HCT116 (cell line): ENCODE measurements at places on chromosomes 7 and 10. TPM values are rescaled to one million over a fixed set of nuclear protein-coding genes. Genes with fewer than 3 reads are reported as not detected.

Gene OR13A1
- not detected for total RNA-seq

Gene PHKG1
- total RNA-seq = 1.1 TPM

Gene CTTNBP2
- total RNA-seq = 5.4 TPM

Gene TUBAL3
- total RNA-seq = 0.98 TPM

Gene TPK1
- 5.4 TPM for total RNA-seq

Gene AGR2
- 0.93 TPM for total RNA-seq

Gene OR6V1
- total RNA-seq = not detected

Gene PLA2G12B
- not detected for total RNA-seq

DNA sequence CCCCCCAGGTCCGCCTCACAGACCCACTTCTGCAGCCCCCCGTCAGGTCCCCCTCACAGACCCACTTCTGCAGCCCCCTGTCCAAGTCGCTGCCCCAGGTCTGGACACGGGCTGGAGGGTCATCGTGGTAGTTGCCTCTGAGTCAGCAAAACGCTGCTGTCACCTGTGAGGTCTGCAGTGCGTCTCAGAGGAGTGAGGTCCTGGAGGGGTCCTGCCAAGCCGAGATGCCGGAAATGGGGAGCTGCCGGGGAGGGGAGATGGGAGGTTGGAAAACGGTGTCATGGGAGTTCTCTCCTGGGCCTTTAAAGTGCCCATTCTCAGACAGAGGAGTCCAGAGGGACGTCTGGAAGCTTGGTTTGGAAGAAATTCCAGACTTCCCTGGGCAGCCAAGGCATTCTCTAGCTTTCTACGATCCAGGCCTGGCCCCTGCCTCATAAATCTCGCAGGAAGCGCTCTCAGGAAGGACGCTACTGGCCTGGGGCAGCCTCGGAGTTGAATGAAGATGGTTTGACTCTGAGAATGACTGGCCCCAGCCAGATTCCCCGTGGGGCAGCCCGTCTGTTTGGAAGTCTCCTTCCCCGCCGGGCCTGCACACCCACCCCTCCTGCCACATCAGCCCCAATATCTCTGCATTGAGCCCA is 38.7 kb downstream of the CALML3 start:
- H3K27me3 ChIP-seq = no peaks in the 10 kb centered on the region
- no peak for DNase-seq
- no peaks in the 10 kb centered on the region for H3K36me3 ChIP-seq
- H3K4me1 ChIP-seq = peaks cover 6% of the 10 kb centered on the region; the same call in 1 of the 2 replicates

DNA sequence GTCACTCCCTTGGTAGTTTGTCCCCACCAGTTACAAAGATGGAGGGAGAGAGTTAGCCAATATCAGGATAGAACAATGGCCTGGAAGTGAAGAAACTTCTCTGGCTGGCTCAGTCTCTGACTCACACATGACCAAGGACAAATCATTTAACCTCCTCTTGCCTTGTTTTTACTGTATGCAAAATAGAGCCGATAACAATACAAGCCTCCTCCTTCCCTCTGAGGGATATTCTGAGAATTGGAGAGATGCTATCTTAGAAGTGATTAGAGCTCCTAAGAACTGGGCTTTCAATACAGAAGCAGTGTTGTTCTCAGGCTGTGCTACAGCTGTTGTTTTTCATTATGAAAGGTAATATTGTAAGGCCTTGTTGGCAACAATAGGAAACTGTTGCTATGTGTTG is 87.7 kb upstream of the EGR2 start:
- H3K36me3 ChIP-seq = no peaks in the 10 kb centered on the region
- no peak overlapping the region for H3K27ac ChIP-seq
- DNase-seq = no peak
- no peaks in the 10 kb centered on the region for H3K4me1 ChIP-seq

DNA sequence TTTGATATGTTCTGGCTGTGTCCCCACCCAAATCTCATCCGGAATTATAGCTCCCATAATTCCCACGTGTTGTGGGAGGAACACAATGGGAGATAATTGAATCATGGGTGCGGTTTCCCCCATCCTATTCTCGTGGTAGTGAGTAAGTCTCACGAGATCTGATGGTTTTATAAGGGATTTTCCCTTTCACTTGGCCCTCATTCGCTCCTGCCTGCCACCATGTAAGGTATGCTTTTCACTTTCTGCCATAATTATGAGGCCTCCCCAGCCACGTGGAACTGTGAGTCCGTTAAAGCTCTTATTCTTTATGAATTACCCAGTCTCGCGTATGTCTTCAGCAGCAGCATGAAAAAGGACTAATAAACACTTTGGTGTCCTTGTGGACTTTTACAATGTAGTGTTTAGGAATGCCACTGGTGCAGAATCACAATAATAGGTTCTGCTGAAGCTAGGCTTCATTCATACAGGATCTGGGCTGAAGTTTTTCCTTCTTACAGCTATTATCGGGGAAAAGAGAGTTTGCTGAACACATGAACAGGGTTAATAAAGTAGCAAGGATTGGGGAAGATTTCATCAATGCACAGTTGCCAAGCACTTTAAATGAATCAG is 74.3 kb downstream of the CPED1 start:
- H3K27me3 ChIP-seq = no peaks in the 10 kb centered on the region
- no peak overlapping the region for H3K4me3 ChIP-seq
- H3K4me1 ChIP-seq = no peaks in the 10 kb centered on the region
- no peak overlapping the region for H3K27ac ChIP-seq
- no peak for DNase-seq
- H3K36me3 ChIP-seq = no peaks in the 10 kb centered on the region

DNA sequence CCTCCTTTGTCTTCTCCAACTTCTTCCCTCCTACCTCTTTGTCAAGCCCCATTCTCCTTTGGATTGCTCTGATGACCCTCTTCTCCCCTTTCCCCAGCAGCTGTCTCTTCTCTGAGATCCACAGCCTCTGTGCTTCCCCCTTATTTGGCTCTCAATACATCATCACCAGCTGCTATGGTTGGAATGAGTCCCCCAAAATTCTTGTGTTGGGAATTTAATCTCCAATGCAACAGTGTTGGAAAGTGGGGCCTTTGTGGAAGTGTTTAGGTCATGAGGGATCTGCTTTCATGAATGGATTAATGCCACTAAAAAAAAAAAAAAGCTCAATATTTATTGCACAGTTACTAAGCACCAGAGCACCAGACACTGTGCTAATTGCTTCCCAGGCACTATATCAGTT is 39.2 kb upstream of the FRMD4A start:
- H3K4me3 ChIP-seq = no peak overlapping the region
- no peak overlapping the region for H3K27ac ChIP-seq
- H3K36me3 ChIP-seq = no peaks in the 10 kb centered on the region
- H3K4me1 ChIP-seq = no peaks in the 10 kb centered on the region
- peaks cover 57% of the 10 kb centered on the region for H3K27me3 ChIP-seq

DNA sequence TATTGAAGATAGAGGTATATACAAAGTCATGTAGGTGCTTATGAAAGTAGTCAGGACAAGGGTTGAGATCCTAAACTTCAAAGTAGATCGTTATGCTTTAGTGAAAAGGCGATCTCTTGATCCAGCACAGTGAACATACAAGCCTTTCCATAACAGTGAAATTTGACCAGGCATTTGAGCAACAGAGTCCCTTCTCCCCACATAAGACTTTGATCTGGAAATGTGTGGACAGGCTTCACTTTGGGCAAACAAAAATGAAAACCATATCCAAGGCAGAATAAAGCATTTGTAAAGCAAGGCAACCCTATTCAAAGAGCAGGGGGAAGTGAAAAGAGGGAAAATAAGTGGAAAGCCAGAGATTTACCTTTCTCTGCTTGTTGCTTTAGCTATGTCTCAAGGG is 311.9 kb upstream of the SORCS1 start:
- no peaks in the 10 kb centered on the region for H3K36me3 ChIP-seq
- no peaks in the 10 kb centered on the region for H3K4me1 ChIP-seq
- no peak overlapping the region for H3K4me3 ChIP-seq
- H3K27me3 ChIP-seq = no peaks in the 10 kb centered on the region
- no peak overlapping the region for H3K27ac ChIP-seq
- DNase-seq = no peak

- H3K27ac ChIP-seq = no peak overlapping the region
- H3K4me3 ChIP-seq = no peak overlapping the region
- H3K4me1 ChIP-seq = peaks cover 4% of the 10 kb centered on the region; the same call in 1 of the 2 replicates
Measured at GRCh38 chr7:15389073-15389472, 172.7 kb downstream of the AGMO start.

- no peak for DNase-seq
- H3K27me3 ChIP-seq = no peaks in the 10 kb centered on the region
- no peaks in the 10 kb centered on the region for H3K4me1 ChIP-seq
- H3K27ac ChIP-seq = no peak overlapping the region
- H3K4me3 ChIP-seq = no peak overlapping the region
Measured at GRCh38 chr10:33477291-33478088, 143.0 kb upstream of the NRP1 start.

DNA sequence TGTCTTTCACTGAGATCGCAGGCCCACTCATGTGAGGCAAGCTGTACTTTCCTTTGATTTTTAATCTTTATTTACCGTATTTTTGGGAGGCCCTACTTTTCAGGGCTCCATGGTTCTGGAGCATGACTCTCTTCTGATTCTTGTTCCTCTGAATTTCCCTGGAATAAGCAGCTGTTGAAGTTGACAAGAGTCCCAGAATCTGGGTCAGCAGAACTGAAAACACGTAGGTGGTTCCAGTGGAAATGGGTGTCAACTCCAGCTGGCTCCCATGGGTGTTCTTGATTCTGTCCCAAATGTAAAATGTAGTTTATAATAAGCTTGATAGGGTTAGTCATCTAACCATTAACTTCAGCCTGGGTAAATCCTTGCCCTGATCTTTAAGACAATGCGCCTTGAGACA is 409.4 kb downstream of the GATA3 start:
- H3K4me1 ChIP-seq = no peaks in the 10 kb centered on the region
- no peak for DNase-seq
- no peak overlapping the region for H3K4me3 ChIP-seq
- H3K27ac ChIP-seq = no peak overlapping the region
- H3K27me3 ChIP-seq = no peaks in the 10 kb centered on the region
- H3K36me3 ChIP-seq = no peaks in the 10 kb centered on the region

- DNase-seq = no peak
- no peaks in the 10 kb centered on the region for H3K4me1 ChIP-seq
- no peaks in the 10 kb centered on the region for H3K27me3 ChIP-seq
- H3K4me3 ChIP-seq = no peak overlapping the region
- H3K36me3 ChIP-seq = no peaks in the 10 kb centered on the region
Measured at GRCh38 chr7:117716707-117717299, 156.4 kb downstream of the CTTNBP2 start.

- H3K4me1 ChIP-seq = peaks cover 21% of the 10 kb centered on the region
- no peaks in the 10 kb centered on the region for H3K36me3 ChIP-seq
- H3K27me3 ChIP-seq = no peaks in the 10 kb centered on the region
- H3K27ac ChIP-seq = no peak overlapping the region; the same call in 1 of the 2 replicates
- DNase-seq = no peak
- no peak overlapping the region for H3K4me3 ChIP-seq
Measured at GRCh38 chr7:141586878-141587277, 35.7 kb downstream of the AGK start.

DNA sequence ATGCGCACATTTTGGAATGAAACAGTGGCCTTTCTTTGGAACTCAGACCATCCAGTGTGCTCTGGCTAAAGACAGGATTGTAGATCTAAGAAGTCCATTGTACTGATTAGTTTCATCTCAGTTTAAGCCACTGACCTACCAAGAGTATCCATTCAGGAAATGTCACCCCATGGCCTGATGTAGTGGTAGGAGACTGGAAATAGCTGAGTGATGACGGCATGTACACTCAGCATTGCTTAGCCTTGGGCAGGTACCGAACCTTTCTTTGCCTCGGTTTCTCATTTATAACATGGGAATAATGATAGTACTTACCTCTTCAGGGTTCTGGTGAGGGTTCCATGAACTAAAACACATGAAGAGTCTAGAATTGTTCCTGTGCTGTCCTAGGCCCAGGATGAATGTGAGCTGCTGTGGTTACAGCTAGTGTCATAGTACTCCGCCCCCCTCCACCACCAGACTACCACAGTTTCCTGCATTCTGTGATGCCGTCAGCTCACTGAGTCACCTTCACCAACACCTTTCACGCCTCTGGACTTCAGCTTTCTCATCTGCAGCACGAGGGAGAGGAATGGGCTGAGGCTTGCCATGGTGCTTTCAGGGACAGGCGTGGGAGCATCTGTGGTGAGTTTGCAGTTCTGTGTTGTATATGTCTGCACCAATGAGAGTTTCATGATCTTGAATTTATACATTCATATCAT is 484.0 kb upstream of the GALNT17 start:
- H3K36me3 ChIP-seq = no peaks in the 10 kb centered on the region
- no peak for DNase-seq
- no peak overlapping the region for H3K4me3 ChIP-seq
- H3K4me1 ChIP-seq = no peaks in the 10 kb centered on the region
- H3K27me3 ChIP-seq = no peaks in the 10 kb centered on the region
- no peak overlapping the region for H3K27ac ChIP-seq

GRCh38 chr10:28681291-28681763 is 4.0 kb downstream of the BAMBI start:
- peaks cover 24% of the 10 kb centered on the region for H3K4me1 ChIP-seq
- no peak overlapping the region for H3K4me3 ChIP-seq
- no peak overlapping the region for H3K27ac ChIP-seq
- no peak for DNase-seq
- peaks cover under 1% of the 10 kb centered on the region; the same call in 1 of the 2 replicates for H3K27me3 ChIP-seq
- H3K36me3 ChIP-seq = peaks cover 10% of the 10 kb centered on the region; the same call in 1 of the 2 replicates

DNA sequence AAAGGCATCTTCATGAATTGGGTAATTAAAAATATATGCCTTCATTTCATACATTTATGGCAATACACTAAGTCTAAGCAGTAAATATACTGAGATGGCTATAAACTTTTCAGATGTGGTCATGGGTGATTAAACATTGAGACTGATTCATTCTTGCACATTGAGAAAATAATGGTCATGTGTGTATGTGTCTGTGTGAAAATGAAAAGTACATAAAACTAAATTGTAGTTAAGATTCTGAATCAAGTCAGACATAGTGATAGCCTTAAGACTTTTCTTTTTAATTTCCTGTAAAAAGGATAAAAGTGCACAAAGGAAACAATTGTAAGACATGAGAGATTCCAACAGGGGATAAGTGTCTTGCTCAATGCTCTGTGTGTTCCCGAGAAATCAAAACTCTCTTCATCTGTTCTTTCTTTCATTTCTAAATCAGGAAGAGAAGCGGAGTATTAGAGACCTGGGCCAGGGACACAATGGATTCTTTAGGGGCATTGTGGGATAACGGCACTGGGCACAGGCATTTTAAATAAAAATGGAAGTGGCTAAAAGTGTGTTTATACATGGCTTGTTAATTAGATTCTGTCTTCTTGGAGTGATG is 69.8 kb upstream of the AGR3 start:
- H3K4me1 ChIP-seq = no peaks in the 10 kb centered on the region
- no peak for DNase-seq
- H3K36me3 ChIP-seq = no peaks in the 10 kb centered on the region
- no peak overlapping the region for H3K27ac ChIP-seq
- no peaks in the 10 kb centered on the region for H3K27me3 ChIP-seq

GRCh38 chr7:129184981-129185670 is 3.3 kb upstream of the SMO start:
- no peaks in the 10 kb centered on the region for H3K36me3 ChIP-seq
- no peaks in the 10 kb centered on the region for H3K27me3 ChIP-seq
- no peak overlapping the region for H3K4me3 ChIP-seq
- no peak overlapping the region for H3K27ac ChIP-seq

DNA sequence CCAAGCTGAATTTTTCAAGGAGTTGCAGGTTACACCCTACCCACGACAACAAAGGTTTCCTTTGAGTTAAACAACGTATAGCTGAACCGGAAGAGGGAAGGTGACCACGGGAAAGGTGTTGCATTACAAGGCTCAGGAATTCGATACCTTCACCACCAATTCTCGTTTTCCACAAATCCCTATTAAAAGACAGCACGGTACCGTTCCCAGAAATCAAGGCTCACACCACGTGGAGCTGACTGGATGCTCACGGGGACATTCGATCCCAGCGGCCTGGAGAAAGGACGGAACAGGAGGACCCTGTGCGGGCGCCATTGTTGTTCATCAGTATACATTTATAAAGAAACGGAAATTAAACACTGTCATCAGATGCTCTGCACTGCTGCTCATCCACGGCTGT is 56.4 kb downstream of the CTBP2 start:
- no peaks in the 10 kb centered on the region for H3K27me3 ChIP-seq
- H3K36me3 ChIP-seq = no peaks in the 10 kb centered on the region; the same call in none of the 2 replicates
- DNase-seq = no peak
- H3K4me1 ChIP-seq = peaks cover 8% of the 10 kb centered on the region
